Stimulated activated CD8-positive, alpha-beta memory T cell treated with anti-CD3 and anti-CD28 coated beads, Interleukin-7, amount 100 ng/mL, for 4 hours (primary cell): ENCODE measurements at places on chromosomes 3 and 15.
A peak's percentile ranks its signal among the peaks of the same experiment; 100 is the strongest.

DNA sequence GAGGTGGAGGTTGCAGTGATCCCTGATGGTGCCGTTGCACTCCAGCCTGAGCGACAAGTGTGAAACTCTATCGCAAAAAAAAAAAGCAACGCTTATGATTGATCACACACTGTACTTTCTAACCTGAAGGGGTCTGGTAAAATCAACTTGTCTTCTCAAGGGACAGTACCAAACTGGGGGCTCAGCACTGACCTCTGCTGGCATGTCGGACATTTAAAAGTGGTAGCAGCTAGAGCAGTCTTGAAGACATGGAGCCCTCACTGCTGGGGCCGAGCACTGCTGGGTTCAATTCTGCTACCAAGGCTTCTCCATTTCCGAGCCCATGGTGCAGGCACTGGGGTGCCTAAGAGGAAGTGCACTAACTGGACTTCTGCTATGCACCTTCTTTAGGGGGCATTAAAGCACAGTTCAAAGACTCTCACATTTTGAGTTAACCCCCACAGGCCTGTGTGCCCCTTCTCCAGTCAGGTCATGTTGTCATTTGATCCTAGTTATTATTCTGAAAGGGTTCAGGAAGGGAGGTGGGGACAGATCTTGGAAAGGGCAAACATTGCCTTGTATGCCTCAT, 26.4 kb upstream of the LAMP3 start:
- no peak for DNase-seq

DNA sequence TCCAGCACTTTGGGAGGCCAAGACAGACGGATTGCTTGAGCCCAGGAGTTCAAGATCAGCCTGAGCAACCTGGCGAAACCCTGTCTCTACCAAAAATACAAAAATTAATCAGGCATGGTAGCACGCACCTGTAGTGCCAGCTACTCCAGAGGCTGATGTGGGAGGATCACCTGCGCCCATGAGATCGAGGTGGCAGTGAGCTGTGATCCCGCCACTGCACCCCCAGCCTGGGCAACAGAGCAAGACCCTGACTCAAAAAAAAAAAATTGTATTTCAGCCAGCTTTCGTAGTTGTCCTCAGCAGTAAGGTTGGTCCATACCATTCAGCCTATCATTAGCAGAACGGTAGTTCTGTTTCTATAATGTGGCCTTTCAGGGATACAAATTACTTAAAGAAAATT, 66.6 kb upstream of the FURIN start:
- DNase-seq = no peak

DNA sequence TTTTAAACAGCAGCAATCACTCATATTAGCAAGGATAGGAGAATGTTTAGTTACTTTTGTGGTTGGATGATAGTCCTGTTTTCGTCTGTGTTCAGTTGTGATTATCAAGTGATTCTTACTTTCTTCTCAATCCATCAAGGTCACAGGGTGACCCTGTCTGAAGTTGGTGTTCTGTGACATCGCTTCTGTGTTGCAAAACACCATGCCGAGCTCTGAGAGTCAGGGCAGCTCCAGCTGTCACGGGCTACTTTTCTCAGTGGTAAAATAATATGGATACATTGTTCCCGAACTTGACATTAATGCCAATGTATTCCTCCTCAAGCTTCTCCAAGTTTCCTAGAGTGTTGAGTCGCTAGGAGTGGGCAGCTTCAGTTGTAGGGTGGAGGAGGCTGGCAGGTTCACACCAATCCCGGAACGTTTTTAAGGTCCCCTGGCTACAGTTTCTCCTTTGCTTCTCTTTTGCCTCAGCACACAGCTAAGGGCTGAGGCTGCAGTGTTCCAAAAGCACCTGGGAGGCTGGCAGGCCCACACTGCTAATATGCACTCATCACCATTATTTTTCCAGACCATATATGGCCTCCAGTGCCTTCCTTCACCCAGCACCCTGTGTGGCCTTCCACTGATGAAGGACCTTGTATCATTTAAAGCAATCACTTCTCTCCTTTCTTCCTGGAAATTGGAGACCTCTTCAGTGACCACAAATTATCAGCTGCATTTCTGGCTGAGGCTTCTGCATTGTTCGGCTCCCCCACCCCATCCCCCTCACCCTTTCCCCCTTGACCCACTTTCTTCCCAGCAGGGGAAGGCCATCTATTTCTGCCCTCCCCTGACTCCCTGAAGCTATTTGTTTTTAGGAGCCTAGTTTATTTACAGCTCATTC, 25.8 kb downstream of the COLQ start:
- no peak for DNase-seq

- DNase-seq = no peak
Measured at GRCh38 chr3:160105907-160106584, 117.4 kb downstream of the IL12A start.

DNA sequence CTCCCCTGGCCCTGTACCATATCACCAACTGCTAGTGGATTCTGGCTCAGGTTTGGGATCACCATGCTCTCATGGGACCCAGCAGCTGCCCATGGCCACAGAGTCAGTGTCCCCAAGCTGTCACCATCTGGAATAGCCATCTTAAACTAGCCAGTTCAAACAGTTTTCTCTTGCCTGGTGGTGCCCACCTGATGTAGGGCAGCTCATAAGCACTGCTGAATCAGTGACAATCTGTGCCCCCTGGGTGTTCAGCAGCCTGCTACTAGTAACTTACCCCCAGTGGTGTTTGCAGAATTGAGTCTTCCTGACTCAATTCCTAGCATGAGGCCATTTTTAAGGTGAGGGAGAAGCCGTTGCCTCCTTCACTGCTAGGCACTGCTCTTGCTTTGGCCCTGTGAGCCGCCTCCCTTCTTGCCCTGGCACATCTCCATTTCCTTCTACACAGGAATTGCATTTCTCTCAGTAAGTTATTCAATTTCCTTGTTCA, 7.9 kb downstream of the RPSA start:
- no peak for DNase-seq

DNA sequence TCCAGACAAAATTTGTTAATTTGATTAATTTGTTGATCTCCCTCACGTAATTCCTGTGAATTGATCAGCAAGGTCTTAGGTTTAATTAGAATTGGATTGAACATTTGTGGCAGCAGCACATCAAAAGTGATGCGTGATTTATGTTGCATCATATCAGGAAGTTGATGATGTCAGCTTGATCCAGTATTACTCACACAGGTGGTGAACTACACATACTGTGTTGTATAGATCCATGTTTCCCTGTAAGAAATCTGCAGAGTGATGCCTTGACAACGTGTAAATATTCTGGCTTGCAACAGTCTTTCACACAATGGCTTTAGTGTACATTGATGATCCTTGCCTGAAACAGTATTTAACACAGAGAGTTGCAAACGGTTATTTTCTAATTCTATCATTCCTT, 200.4 kb downstream of the ADAMTSL3 start:
- DNase-seq = no peak

- DNase-seq = no peak
Measured at GRCh38 chr15:29674661-29675533, 147.4 kb downstream of the TJP1 start.

GRCh38 chr3:193808317-193808716, 215.3 kb downstream of the OPA1 start:
- DNase-seq = no peak

GRCh38 chr3:159185443-159186050, 383.7 kb downstream of the MFSD1 start:
- DNase-seq = no peak

DNA sequence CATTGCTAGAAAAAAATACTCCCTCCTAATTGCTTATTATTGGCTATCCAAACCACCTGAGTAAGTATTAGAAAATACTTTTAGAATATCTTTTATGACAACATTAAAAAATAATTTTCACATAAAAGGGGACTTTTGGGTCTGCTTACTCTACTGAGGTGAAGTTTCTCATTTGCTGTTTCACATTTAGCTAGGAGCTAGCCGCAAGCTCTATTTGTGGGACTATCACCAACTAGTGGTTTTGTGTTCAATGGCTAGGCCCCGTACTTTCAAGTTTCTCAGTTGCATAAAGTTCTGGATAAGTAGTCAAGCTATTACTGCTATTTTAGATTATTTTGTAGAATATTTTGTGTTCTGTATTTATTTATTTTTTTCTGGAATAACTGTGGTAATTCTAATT, 244.2 kb upstream of the SLITRK3 start:
- DNase-seq = no peak

GRCh38 chr15:90174140-90174875, 26.8 kb upstream of the SEMA4B start:
- no peak for DNase-seq

DNA sequence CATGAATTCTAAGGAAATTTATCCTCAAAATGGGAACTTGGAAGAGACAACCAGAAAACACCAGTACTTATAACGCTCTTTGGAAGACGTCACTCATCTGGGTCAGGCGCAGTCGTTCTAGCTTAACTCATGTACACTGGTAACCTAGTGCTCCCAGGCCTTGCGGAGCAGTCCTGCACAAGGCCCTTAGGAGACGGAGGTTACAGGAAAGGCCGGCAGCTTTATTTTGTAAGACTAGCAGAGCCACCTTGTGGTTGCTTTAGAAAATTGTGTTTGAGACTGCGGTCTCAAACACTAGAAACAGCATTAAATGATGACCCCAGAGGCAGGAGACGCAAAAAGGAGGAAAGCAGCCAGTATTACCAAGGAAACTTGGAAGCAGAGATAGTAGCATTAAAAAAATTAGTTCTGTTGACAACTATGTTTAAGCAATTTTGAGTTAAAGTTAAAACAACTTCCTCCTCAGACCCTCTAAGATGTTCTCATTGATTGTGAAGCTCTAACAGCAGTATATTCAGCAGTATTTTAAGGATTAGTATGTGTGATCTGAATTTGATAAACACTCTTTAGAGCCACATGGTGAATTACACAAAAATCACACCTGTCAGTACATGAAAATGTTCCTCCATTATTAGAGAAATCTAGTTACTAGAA, 141.9 kb upstream of the C2CD4B start:
- DNase-seq = no peak

- peak; percentile 85 for DNase-seq
Measured at GRCh38 chr3:58491506-58492402, at the start of gene KCTD6. KCTD6 (plus strand) TSS chr3:58492096; CDS start chr3:58498756, 6,660 bp downstream.

GRCh38 chr15:65072027-65072426, 4.2 kb upstream of the RASL12 start:
- no peak for DNase-seq
